ENCODE measurements at places on chromosomes 1 and 21.

- no peak for DNase-seq
These were observed 136.6 kb downstream of the TOMM20 start for GRCh38 chr1:234992065-234992464.

DNA sequence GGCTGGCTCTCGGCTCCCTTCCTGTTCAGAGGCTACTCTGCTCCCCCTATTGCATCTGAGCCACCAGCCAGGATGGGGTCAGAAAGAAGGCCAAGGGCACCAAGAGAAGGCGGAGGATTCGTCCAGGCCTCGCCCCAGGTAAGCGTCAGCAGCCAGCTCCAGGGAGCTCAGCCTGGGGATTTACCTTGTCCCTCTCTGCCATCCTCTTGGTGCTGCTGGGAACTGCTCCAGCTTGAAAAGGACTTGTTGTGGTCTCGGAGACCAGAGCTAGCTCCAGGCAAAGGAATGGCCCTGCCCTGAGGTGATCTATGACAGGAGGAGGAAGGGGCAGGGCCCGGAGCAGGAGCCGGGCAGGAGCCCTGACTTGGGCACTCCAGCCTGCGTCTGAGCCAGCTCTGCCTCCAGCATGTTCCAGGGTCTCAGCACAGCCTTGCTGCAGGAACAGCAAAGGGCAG, 113.7 kb upstream of the IFFO2 start:
- no peak for DNase-seq

- no peak for DNase-seq
These were observed 4.1 kb downstream of the MINDY1 start for GRCh38 chr1:151002611-151003010.

GRCh38 chr1:53608676-53609075, 130.3 kb downstream of the GLIS1 start:
- DNase-seq = no peak

DNA sequence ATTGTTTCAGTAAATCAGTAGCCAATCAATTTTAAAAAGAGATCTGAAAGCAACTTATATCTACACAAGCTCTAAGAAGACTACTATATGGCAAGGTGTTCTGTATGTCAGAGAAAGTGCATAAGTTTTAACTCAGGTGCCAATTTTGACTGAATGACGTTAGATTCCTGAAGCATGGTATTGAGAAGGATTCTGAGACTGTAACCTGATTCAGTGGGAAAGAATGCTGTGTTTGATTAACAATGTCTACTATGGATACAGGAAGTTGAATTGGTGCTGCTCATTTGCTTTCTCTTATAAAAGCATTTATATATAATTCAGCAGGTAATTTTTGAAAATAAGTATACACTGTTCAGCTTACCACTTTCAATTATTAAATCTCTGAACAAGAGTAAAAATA, 156.3 kb downstream of the PAPPA2 start:
- no peak for DNase-seq

GRCh38 chr1:226920446-226920894, 19.6 kb upstream of the COQ8A start:
- DNase-seq = no peak

GRCh38 chr1:94068999-94069918, 51.7 kb downstream of the ABCA4 start:
- no peak for DNase-seq

DNA sequence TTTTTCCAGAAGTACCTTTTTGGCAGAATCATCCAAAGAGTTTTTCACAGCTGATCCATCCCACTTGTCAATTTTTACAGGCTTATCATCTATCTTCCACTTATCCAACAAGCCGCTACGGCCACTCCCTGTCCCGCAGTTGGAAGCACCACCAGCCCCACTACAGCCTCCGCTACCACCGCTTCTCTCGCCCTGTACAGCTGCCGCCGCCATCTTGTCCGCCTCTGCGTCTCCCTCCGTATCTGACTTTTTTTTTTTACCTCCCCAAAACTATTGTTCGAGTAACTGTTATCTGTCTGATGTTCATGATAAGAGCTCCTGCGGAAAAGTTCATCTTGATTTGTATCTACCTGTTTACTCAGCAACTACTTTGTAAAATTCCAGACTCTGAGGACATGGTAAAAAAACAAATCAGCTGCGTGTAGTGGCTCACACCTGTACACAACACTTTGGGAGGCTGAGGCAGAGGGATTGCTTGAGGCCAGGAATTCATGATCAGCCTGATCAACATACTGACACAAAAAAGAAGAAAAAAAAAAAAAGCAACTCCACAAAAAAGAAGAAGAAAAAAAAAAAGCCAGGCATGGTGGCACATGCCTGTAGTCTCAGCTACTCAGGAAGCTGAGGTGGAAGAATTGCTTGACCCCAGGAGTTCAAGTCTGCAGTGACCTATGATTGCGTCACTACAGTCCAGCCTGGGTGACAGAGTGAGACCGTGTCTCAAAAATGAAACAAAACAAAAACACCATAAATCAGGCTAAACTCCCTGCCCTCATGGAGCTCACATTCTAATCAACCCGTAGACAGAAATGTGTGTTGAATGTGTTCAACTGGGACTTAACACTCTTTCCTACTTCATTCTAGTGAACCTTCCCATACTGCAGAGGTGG, 8.0 kb upstream of the EYA3 start:
- no peak for DNase-seq

GRCh38 chr21:34775793-34776192, 107.0 kb downstream of the CLIC6 start:
- no peak for DNase-seq

GRCh38 chr1:197595304-197595904, 179.9 kb downstream of the DENND1B start:
- DNase-seq = no peak

- no peak for DNase-seq
These were observed 34.3 kb upstream of the FGGY start for GRCh38 chr1:59262631-59263030.

GRCh38 chr1:55214934-55215193, 300 bp downstream of the USP24 start:
- DNase-seq = no peak

DNA sequence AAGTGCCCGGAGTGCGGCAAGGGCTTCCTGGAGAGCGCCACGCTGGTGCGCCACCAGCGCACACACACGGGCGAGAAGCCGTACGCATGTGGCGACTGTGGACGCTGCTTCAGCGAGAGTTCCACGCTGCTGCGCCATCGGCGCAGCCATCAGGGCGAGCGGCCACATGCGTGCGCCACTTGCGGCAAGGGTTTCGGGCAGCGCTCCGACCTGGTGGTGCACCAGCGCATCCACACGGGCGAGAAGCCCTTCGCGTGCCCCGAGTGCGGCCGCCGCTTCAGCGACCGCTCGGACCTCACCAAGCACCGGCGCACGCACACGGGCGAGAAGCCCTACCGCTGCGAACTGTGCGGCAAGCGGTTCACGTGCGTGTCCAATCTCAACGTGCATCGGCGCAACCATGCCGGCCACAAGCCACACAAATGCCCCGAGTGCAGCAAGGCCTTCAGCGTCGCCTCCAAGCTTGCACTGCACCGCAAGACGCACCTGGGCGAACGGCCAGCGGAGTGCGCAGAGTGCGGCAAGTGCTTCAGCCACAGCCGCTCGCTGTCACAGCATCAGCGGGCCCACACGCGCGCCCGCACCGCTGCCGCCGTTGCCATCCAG, 10.0 kb downstream of the ZNF672 start:
- no peak for DNase-seq

DNA sequence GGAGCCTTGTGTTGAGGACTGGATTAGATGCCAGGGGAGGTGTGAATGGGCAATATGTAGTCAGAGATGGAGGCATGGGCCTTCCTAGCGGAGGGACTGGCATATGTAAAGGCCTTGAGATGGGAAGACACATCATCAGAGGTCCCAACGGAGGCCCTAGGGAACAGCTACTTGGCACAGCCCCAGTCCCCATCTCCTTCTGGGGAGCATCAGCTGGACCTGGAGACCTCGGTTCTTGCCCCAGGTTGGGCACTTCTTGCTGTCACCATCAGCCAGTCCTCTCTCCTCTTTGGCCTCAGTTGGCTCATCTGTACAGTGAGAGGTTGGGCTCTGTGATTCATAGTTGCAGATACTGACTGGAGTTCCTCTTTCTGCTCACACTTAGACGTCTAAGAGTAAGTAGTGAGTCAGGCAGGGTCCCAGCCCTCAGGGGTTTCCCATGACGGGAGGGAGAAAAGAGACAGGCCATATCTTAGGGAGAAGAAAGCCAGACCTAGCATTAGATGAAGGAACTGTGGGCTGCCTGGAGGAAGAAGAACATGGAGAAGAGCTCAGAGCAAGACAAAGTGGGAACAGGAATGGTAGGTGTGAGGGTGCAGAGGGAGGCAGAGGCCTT, 3.4 kb upstream of the MARCKSL1 start:
- DNase-seq = no peak

GRCh38 chr1:168386949-168387586, 106.4 kb downstream of the TBX19 start:
- DNase-seq = peak; percentile 57

DNA sequence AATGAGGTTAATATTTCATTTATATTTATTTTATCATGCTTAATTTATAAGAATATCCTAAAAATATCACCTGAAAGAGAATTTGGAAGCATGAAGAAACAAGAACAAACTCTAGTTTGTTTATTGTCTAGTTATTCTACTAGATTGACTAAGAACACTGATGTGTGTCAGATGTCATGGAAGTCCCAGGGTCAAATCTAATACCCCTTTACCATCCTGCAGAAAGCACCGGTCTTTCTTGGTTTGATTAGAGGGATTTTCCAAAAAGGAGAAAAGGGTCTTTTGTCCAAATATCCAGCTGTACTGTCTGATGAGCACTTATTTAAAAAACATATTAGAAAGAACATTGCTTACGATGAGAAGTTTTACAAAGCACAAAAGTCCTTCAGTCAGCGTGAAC, 20.7 kb upstream of the CR2 start:
- no peak for DNase-seq

GRCh38 chr1:9728451-9729295, 77.1 kb downstream of the PIK3CD start:
- DNase-seq = no peak

GRCh38 chr1:172451002-172451443, 7.2 kb upstream of the PIGC start:
- DNase-seq = no peak
